COLO829 (cell line): ENCODE measurements at places on chromosomes 7 and 10.

DNA sequence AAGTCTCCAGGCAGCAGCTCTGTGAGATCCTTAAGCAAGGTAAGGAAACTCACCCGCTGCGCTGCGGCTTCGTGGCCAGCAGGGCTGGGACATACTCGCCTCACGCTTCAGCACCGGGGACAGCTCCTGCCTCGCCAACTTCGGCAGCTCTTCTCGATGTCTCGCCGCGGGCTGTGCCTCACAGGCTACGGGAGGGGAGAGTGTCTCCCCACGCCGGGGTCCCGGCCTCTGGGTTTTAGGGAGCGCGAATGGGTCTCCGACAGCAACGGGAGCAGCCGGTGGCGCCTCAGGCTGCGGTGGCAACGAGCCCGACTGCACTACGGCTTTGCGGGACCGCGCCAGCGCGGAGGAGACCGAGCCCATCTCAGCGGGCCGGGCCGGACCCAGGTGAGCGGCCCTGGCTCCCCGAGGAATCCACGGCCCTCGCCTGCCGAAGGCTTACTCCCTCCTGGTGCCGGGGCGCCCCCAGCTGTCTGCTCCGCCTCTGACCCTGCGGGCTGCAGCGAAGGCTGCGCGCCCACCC, 62.4 kb downstream of the LSM5 start:
- DNase-seq = peak; percentile 79

GRCh38 chr10:130048081-130048480, 62.5 kb downstream of the C10orf143 start:
- DNase-seq = no peak

- no peak for DNase-seq
Measured at GRCh38 chr7:51918581-51918980, 602.0 kb upstream of the COBL start.

DNA sequence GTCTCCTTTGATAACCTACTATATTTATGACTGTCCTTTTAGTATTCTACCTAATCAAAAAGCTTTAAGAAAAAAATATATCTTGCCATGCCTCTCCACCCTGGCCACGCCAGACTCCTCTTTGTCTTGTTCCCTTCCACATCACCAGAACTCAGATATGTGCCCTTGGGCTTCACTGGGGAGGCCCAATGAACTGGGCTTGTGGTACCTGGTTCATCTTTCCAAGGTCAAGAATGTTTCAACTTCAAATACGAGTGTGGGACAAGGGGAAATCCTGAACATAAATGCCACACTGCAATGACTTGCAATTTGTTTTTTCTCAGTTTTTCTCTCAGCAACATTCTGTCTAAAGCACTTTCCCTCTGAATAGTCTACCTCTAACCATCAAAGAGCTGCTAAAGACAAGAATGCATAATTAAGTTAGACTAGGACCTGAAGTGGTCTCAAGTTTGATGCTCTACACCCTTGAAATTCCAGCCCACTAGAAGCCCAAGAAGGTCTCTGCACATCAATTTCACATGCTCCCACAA, 9.9 kb downstream of the ERCC6 start:
- DNase-seq = no peak

GRCh38 chr10:68269562-68270290, 37.8 kb upstream of the ATOH7 start:
- DNase-seq = no peak

DNA sequence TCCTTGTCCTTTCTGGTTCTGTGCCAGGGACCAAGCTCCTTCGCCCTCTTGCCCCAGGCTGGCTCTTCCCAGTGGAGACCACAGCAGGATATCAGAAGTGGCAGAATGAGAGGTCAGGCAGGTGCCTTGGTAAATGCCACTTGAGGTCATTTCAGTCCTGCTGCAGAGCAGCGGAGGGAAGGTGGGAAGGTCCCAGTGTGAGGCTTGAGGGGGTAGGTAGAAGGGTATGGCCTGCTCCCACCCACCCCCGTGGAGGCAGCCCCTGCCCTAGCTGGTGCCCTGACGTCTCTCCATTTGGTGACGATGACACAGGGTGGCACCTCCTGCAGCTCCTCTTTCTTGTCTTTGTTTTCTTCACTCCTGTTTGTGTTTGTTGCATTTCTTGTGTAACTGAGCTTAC, 538.8 kb downstream of the TCERG1L start:
- no peak for DNase-seq

DNA sequence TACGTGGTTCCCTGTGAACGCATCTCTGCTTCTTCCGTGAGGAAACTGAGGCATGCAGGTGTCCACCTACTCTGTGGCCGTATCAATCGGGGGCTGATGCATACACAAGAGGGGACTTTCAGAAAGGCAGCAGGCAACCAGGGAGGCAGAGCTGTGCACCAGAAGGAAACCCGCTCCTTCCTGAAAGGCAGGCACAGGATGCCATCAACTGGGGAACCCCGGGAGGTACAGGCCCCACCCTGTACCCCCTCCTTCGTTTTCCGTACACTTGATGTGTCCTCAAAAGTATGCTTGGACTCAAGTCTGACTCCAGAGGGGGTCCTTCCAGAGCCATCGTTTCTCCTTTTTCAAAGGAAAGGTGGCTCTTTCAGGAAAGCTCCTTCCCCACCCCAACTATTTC, 59.5 kb downstream of the ASB13 start:
- DNase-seq = no peak
